DMS79 treated with DMSO at 0.1 percent for 48 hours (cell line): ENCODE measurements at places on chromosomes 2 and 18.

- DNase-seq = no peak
Measured at GRCh38 chr2:196589419-196589818, 50.1 kb upstream of the CCDC150 start.

GRCh38 chr2:236321415-236321814 is 57.2 kb upstream of the ASB18 start:
- no peak for DNase-seq

DNA sequence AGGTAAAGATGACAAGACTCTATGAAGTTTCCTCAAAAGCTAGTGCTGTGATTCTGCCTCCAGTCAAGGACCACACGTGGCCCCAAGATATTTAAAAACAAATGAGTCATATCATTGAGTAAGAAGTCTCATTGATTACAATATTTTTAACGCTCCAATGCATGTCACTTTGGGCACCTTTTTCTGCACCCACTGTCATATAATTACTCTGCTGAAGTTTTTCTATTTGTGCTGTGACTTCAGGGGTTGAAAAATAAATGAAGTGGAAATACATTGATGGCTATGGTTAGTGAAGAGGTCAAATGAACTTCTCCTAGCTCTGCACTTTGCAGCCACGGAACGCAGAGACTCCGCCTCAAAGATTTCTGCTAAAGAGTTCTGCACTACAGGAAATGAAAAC is 344.3 kb upstream of the KYNU start:
- DNase-seq = no peak

DNA sequence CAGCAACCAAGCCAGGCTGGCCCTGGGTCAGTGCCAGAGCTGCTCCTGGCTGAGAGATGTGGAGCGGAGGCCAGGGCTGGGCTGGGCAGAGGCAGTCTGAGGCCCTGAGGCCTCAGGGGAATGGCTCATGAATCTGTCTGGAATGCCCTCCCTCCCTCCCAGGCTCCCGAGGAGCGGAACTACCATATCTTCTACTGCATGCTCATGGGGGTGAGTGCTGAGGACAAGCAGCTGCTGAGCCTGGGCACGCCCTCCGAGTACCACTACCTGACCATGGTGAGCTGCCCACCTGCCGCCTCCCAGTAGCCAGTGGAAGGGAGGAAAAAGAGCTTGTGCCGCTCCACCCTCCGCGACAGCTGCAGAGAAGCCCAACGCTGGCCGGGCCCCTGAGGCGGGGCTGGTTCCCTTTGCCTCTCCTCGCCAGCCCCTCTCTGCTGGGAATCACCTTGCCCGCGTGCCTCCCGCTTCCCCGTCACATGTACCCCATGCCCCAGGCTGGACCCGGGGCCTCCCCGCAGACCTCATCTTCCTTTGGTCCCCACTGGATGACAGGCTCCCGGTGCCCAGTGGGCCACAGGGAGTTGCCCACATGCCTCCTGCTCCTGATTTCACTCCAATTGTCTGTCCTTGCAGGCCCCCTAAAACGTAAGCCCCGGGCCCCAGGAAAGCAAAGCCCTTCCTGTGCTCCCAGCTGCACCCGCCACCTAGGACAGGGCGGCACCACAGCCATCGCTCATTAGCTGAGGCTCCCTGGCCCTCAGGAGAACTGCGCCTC is 41.1 kb downstream of the MYO7B start:
- no peak for DNase-seq

DNA sequence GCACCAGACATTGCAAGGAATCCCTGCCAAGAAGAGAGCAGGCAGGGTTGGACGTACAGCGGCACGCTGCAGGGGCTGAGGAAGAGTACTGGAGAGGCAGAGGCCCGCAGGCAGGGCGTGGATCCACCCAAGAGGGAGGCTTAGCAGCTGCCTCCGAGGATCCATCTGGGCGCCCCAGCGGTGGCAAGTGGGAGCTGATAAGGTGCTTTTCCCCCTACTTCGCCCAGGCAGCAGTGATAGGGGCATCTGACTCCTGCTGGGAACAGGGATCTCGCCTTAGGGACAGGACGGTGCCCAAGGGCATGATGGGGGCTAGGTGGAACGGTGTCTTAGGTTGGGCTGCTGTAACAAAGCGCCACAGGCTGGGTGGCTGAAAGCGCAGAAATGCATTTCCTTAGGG is 67.4 kb upstream of the HS6ST1 start:
- DNase-seq = no peak

DNA sequence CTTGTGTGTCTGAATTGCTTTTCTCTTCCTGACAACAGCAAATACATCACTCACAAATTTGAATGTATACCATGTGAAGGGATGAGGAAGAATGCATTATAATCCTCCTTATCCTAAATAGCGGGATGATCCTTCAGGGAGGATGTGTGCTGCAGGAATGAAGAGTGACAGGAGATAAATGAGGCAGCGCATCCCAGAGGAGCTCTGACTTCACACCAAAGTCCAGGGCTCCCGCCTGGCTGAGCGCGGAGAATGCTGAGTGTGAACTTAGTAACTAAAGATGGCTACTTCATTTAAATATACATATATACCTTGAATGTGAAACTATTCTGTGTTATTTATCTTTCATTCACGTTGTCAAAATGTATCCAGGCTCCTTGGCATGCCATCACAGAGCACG is 145.2 kb upstream of the TPO start:
- DNase-seq = no peak

- no peak for DNase-seq
Measured at GRCh38 chr2:169082995-169083394, 13.6 kb downstream of the DHRS9 start.

DNA sequence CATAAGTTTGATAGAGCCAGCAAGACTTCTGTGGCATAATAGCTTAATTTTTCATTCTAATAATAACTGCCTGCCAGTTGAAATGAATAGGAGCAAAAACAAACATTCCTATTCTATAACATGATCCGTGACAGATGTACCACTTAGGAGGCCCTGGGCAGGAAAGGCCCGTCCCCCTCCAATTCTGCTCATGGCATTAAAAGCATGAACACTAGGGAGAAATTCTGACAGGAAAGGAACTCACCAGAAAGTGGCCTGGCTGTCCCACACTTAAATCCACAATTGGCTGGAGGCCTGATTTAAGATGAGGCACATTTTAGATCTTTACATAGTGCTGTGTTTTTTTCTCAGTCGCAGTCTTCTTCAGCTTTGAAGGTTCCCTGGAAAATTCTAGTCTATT is 261.9 kb upstream of the ETAA1 start:
- no peak for DNase-seq

DNA sequence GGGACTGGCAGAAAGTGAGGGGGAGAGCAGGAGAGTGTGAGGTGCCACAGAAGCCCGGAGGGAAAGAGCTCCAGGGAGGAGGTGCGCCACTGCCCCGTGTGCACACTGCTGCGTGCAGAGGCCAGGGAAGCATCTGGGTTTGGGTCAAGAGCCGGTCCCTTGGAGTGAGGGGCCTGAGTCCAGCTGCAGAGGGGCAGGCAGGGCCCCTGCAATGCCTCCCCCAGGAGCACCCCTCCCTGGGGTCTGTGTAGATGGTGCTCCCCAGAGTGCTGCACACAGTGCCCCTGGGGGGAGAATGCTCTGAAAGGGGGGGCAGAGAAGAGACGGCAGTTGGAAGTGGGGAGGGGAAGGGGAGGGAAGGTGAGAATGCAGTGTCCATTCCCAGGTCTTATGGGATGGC is 3.7 kb upstream of the LIMS2 start:
- no peak for DNase-seq

GRCh38 chr18:69708844-69709243 is 238.8 kb downstream of the CD226 start:
- no peak for DNase-seq

DNA sequence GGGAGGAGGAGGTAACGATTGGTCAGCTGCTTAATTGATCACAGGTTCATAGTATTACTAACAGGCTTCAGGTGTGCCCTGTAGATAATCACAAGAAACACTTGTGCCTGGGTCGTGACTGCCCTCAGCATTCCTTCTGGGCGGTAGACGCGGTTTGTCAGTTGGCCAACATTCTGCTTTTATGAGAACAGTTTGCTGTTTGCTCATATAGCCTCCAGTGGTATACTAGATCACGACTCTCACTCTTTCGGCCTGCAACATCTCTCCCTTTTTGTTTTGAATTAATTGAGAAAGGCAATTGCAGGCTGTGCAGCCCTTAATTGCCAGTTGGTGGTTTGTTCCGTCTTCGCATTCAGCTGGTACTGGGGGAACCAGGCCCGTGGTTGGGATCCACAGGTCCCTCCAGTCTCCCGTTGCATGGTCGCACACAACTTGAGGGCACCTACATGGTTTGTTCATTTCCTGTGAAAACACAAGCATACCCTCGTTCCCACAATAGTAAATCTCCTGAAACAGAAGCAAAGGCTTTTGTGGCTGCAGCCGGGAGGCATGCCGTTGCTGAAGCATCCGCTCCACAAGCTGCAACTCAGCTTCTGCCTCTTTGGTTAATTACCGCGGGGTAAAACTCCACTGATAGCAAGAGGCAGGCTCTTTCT is 30.3 kb upstream of the GPR17 start:
- DNase-seq = no peak

GRCh38 chr2:122239440-122239839 is 484.0 kb downstream of the TSN start:
- no peak for DNase-seq

DNA sequence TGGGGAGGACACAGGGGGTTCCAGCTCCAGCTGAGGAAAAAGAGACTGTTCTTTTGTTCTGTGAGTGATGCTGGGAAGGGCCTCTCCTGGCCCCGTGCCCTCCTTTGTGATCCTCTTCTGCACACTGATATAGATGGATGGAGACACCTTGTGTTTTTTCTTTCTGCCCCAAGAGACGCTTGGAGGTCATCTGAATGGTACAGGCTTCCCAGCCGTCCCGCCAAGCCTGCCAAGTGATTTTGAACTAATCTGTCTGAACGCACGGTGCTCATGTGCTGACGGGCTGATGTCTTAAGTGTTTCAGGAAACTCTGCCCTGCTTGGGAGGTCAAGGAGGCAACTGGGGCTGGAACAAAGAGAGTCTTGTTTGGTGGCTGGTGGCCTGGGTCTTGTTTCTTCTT is 57.5 kb downstream of the KIF5C start:
- DNase-seq = no peak

DNA sequence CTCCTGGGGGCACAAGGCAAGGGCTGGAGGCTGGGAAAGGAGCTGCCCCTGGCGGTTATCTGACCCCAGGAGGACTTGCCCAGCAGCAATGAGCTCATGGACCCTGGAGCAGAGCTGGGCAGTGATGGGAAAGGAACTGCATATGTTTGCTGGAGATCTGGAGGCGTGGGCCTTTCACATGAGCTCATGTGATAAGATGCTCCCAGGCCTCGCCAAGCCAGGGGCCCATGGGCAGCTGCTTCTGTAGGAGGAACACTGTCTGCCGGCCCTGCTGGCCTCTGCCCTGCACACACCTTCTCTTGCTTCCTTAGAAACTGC is 9.0 kb upstream of the NPPC start:
- no peak for DNase-seq
